ENCODE measurements at places on chromosomes 1 and 21. TPM values are rescaled to one million over a fixed set of nuclear protein-coding genes. Genes with fewer than 3 reads are reported as not detected.

TAS1R1 gene
- not detected for total RNA-seq

RPS6KC1 gene
- 12.5 TPM for total RNA-seq

CD2 gene
- total RNA-seq: 189 TPM

DNA sequence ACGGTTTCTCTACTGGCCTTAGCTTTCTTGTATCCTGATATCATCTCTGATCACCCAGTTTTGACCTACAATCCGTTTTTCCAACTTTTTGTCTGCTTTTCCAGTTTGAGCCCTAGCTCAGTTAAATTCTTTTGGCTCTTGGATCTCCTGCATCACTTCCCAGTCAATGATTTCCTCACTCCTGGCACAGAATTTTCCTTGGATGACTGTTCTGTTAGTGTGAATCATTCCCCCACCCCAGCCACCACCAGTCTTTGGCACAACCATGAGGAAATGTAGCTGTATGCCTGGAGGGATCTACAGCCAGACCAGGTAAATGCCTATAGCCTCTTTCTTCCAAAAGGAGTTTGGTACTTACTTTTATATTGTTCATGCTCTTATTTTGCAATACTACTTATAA lies 187.2 kb upstream of the PTGFR start:
- DNase-seq: no peak

DNA sequence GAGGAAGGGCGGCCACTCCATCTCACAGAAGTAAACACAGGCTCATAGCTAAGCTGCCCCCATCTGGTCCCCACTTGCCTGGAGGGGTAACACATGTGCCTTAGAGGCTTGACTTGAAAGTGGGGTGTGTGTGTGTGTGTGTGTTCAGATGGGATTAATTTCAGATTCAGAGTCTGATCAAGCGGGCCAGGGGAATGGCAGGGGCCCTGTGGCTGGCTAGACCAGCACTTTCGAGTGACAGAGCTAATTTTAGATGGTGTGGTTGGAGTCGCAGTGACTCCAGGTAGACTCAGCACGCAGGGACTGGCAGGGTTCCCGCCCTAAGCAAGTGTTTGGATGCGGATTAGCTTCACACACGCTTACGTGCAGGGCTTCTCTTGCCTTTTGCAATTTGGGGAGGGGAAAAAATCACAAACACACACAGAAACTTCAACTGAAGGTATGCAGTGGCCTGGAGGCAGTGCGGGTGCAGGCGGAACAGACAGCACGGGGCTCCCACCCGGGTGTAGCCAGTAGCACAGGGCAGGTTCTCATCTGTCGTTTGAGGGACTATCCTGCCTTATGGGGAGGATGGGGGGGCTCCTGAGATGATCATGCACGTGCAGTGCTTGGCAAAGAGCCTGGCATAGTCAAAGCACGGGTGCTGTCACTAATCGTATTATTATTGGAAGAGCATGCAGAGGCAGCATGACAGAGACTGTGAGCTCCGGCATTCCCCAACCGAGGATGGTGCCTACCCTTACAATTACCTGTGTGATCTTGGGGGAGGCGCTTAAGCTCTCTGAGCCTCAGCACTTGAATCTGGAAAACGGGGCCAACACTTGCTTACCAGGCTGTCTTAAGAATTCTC lies 1.3 kb downstream of the EDN2 start:
- no peak for DNase-seq

GRCh38 chr1:2829846-2830615 lies 28.5 kb upstream of the TTC34 start:
- DNase-seq: no peak

DNA sequence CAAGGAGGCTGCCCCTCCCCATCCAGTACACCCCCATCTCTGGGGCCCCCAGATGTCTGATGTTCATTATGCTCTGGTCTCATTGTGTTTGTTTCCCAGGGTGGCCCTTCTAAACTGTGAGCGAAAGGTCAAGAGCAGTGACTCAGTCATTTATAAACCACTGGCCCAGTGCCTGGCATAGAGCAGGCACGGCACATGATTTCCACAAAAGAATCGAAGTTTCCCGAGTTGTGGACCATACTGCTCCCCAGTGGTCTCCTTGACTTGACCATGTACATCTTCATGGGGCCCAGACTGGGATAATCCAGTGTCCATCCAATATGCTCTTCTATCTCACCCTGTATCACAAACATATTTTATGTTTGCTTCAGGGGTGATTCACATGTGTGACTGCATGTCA lies 153.3 kb downstream of the NR5A2 start:
- no peak for DNase-seq

GRCh38 chr1:161810780-161811179 lies 44.7 kb downstream of the ATF6 start:
- no peak for DNase-seq

DNA sequence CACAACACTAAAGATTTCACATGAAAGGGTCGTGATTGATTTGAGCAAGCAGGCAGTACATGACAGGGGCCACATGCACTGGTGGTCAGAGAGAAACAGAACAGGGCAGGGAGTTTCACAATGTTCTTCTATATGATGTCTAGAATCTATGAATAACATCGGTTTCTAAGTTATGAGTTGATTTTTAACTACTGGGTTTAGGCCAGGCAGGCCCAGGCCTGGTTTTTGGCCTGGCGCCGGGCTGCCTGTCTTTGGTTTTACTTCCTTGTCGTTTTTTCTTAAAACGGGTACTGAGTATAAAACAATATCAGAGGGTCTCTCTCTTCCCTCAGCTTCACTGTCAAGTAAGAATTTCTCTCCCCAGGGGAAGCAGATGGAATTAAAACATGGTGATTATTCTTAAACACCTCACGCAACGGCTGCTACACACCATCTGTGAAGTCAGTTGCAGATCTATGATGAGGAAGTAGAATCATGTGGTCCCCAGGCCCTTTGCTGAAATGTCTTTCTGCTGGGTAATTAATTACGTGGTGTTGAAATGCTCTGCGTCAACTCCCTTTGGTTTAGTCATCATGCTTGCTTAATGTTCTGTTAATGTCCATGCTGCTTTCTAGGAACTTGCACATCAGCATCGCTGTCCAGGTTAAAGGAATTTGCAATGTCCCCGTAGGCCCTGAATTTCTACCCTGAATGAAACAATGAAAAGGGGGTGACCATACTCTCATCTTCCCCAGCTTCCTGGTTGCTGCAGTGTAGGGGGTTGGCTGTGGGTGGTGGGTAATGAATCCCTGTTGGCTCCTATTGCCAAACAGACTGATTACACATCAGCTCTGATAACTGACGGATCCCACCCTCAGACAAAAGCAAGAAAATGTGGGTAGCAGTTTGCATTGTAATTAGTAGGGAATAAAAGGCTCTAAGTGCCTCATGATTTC lies 70.3 kb downstream of the SERINC2 start:
- no peak for DNase-seq

GRCh38 chr1:115307661-115308060 lies 30.4 kb downstream of the NGF start:
- no peak for DNase-seq

Data from activated CD8-positive, alpha-beta T cell treated with anti-CD3 and anti-CD28 coated beads, Interleukin-2, amount 10 ng/mL, durations not matched to agents 7 days and 5 days (primary cell).